NCI-H2081 treated with DMSO at 0.1 percent for 48 hours (cell line): ENCODE measurements at places on chromosomes 7 and 10.

DNA sequence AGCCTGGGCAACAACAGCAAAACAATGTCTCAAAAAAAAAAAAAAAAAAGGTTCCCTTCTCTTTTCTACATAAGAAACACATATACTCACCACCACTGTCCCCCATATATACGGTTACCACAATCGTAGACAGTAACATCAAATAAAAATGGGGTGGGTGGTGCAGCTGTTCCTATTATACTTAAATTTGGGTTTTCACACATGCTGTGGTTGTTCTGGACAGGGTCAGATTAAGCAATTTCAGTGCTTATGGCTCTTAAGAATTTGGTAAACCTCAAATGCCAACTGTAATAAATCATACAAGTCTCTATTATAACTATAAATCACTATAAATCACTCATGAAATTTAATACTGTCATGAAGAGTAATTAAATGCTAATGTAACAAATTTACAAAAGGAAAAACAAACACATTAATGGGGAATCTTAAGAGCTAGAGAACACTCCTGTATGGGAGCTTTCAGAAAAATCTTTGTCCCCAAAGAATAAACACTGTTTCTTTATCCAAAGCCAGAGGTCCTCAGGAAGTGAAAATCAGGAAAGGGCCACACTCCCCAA is 143.6 kb downstream of the GLI3 start:
- DNase-seq: no peak

- DNase-seq: no peak
These were observed 47.3 kb upstream of the PIP4K2A start for GRCh38 chr10:22761569-22762220.

DNA sequence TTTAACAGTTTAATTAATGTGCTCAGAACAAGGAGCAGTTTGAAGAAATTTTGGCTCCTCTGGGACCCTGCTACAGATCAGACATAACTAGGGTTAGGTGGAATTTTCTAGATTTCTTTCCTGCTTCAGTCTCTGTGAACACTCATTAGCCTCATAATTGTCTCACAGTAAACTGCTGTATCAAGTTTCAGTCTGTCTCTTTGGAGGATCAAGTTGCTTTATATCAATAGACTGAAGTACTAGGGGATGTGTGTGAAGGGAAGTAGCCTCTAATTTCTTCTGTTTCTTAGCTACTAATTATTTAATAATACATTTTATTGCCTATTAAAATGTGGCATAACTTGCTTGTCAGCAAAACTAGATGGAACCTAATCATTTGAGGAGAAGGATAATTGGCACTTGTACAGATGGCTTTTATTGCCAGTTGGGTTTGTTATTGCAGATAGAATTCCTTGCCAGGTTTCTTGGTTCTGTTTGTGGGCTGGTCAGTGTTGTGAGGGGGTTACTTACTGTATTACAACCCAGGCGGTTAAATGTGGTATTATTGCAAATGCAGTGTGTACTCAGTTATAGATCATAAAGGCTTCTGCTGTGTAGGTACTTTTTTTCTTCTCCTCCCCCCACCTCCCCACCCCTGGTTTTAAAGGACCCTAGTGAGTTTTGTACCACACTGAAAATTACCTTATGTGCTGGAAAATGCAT is 758.0 kb downstream of the AUTS2 start:
- DNase-seq: peak; percentile 70

DNA sequence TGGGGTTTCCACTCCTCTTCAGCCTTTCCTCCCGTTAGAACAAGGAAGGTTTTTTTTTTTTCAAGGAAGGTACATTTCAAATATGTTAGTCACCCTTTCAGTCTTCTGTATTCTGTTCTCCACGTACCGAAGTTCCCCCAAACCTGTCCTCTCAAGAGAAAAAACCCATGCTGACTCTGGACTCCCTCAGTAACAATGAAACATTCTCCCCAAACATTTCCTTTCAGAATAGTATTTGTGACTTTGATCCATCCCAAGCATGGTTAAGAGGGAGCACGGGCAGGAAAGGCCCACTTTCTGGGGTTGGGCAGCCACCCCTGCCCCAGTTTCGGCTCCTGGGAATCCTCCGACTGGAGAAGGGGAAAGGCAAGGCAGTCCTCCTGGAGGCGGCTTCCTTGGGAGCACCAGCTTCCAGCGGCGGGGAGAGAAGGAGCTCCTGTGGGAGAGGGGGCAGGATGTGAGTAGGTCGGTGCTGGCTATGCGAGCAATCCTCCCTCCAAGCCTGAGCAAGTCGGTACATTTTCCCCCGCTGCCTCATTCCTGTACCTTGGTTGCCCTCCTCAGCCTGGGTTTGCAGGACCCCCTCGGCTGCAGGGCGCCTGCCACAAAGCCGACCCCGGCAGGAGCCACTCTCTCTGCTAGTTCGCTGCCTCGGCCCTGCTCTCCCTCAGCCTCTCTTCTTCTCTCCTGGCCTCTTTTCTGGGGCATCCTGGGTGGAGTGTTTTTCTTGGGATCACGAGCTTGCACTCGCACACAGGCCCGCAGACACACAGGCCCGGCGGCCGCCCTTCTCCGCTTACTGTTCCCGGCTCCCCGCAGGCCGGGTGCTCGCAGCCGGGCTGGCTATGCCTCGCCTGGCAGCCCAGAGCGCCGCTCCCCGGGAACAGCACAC is 2.1 kb upstream of the HOXA1 start:
- no peak for DNase-seq

- DNase-seq: no peak
These were observed 124.2 kb downstream of the ARHGAP12 start for GRCh38 chr10:31804352-31804810.

- no peak for DNase-seq
These were observed 568.3 kb downstream of the INHBA start for GRCh38 chr7:41134300-41135255.

- no peak for DNase-seq
These were observed 265.2 kb upstream of the CSTF2T start for GRCh38 chr10:51964630-51965029.

GRCh38 chr7:154960063-154960790 is 42.7 kb downstream of the PAXIP1 start:
- no peak for DNase-seq

- no peak for DNase-seq
These were observed 1194.4 kb upstream of the SORCS1 start for GRCh38 chr10:108358912-108359311.

GRCh38 chr10:102712089-102712488 is 2.1 kb downstream of the ARL3 start:
- no peak for DNase-seq

GRCh38 chr10:61729596-61729995 is 66.9 kb downstream of the CABCOCO1 start:
- no peak for DNase-seq

DNA sequence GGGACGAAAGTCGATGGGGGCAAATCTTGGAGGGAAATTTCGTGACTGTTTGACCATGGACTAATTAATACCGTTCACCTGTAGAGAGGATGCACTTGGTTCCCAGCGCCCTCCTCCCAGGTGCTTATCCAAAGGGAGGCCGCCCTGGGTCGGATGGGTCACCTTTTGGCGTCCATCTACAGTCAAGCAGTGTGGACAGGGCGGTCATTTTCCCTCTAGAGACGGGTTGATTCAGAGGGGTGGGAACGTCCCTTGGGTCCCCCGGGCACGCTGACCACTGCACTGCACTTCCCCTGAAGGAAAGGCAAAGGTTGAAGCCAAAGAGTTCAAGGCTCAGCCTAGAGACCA is 2.0 kb downstream of the PRR15 start:
- DNase-seq: no peak

DNA sequence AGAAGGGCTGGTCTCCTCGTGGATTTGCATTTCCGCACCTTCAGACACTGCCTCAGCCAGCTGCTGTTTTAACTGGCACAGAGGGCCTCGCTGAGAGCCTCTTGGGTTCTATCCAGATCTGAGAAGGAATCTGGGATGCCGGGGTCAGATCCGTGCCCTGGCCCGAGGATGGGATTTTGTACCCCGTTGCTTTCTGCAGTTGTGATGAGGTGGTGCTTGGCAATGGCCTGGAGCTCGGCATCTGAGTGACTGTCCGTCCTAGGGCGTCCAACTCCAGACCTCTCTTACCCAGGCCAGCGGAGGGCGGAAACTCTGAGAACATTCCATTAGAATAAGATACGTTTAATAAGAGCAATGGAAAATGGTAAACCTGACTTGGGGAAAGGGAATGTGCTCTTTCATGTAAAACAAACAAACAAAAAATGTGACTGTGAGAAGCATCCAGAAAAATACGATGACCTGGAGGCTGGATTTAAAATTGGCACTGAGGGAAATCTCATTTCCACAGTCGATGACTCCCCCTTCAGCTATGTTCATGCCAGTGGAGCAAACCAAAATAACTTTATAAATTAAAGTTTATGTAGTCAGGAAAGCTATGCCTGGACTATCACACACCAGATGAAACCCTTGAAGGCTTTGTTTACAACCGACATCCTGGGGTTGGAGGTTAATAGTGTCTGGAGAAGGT is 39.6 kb downstream of the GRK5 start:
- DNase-seq: no peak

- no peak for DNase-seq
These were observed 2.7 kb upstream of the FRAT2 start for GRCh38 chr10:97336942-97337831.

- DNase-seq: no peak
These were observed 1.6 kb upstream of the ADARB2 start for GRCh38 chr10:1738950-1739349.

GRCh38 chr7:43650457-43651052 is 67.6 kb downstream of the STK17A start:
- DNase-seq: no peak

- no peak for DNase-seq
These were observed 250.3 kb upstream of the CXCL12 start for GRCh38 chr10:44635176-44635575.

GRCh38 chr10:53233749-53234148 is 461.2 kb upstream of the MBL2 start:
- no peak for DNase-seq

DNA sequence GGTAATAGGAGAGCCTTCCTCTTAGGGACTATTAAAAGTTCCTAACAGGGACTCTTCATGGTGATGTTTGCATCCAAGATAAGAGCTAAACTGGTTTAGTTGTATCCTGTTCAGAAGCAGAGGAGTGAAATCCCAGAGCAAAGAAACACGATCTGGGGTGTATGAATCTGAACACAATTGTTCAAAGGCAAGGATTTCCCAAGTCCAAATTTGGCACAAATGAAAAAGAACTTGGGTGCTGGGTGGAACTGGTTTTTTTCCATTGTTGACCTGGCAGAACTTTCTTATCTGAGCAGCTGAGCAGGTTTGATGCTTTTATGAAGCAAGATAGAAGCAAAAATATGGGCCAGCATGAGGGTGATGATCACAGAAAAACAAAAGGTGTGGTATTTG is 6.0 kb downstream of the AGFG2 start:
- DNase-seq: no peak

GRCh38 chr7:27933671-27934565 is 194.0 kb downstream of the TAX1BP1 start:
- DNase-seq: no peak

GRCh38 chr10:30774261-30774660 is 144.7 kb upstream of the LYZL2 start:
- DNase-seq: no peak

GRCh38 chr10:22573820-22574569 is 140.4 kb downstream of the PIP4K2A start:
- no peak for DNase-seq

DNA sequence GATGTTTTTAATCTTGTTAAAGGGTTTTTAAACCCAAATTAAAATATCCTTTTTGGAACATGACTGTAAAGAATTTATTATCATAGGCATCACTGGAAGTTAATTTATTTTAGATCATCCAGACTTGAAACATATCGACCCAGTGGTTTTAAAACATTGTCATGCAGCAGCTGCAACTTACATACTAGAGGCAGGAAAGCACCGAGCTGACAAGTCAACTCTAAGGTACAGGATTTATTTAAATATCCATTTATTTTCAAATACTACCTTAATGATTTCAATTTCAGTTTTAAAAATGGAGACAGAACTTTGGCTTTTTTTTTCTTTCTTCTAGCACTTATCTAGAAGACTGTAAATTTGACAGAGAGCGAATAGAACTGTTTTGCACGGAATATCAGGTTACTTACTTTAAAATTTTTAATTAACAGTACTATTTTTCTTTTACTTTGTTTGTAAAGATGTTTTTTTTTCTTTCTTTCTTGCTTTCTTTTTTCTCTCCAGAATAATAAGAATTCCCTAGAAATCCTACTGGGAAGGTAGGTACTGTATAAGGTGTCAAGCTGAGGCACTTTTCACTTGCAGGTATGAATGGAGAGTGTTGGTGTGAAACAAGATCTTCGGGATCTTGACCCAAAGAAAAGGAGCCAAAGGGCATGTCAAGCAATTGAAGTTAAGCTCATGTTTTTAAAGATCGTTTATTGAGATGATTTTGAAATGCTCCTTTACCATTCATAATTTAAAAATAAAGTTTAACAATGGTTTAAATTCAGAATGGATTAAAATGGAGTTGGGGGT is 1.8 kb downstream of the COMMD3 start:
- no peak for DNase-seq

DNA sequence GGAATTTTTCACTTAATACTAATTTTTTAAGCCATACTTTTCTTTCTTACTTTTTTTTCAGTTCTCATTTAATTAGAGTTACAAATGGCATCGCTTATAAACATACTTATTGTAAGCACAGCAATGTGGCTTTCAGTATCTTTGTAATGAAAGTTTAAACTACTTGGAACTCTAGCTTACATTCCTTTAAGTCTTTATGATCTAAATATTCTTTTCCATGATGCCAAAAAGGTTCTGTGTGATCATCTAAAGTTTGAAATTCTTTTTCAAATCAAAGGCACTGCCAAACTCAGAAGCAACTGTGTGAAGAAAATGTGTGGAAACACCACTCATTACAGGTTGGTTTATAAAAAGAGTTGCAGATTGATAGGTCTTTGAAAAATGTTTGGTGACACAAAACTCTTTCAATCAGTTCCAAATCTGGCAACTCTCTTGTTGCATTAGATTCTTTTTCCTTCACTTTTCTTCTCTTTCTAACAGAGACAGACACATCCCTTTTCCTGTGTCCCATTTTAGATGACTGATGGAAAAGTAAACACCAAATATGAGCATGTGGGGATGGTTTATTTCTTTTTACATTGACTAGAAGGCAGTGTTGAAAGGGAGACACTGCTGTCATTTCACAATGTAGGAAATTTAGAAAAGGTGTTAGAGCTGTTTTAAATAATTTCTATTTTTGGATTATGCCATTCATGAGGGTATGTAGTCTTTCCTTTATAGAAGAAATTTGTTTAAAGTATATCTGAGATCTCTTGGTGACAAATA is 392.3 kb downstream of the SUGCT start:
- no peak for DNase-seq

GRCh38 chr7:48887500-48887899 is 36.8 kb upstream of the CDC14C start:
- no peak for DNase-seq

DNA sequence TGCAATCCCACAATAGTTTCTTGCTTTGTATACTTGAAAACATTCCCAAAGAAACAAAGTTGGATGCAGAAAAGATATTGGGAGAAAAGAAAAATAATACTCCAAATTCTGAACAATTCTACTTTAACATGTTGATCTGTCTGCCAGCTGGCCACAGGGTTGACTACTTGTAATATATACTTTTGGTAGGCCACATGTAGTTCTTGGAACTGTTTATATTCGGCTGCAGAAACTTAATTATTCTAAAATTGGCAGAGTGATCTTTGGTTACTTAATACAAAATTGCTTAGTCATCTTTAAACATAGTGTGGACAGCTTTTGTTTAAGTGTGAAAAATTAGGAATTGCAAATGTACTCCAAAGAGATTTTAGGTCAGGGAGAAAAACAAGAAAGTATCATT is 76.0 kb downstream of the CALD1 start:
- DNase-seq: no peak
